Endodermal cell (in vitro differentiated cells): ENCODE measurements at places on chromosomes 11 and 22. TPM values are rescaled to one million over a fixed set of nuclear protein-coding genes. Genes with fewer than 3 reads are reported as not detected.

DNA sequence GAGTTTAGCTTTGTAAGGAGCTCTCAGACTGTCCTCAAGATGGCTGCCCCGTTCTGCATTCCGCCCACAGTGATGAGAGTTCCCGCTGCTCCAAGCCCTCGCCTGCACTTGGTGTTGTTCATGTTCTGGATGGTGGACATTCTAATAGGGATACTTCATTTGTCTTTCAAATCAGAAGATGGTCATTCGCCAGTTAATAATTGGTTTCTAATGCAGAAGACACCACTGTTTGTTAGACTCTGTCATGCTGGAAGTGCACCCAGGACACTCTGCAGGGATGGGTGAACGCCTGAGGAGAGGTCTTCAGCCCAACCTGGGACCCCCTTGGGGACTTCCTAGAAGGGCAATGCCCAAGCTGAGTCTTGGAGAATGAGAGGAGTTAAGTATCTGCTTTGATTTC lies 836.4 kb downstream of the TBC1D22A start:
- H3K27me3 ChIP-seq, result no peaks in the 10 kb centered on the region
- no peak overlapping the region for H3K4me3 ChIP-seq
- H3K36me3 ChIP-seq, result no peaks in the 10 kb centered on the region
- no peak overlapping the region for H3K27ac ChIP-seq
- peak; percentile 11 for DNase-seq

The FAT3 gene
- 11.6 to 14.3 TPM (median 13.9 TPM) in 3 replicates for total RNA-seq

DNA sequence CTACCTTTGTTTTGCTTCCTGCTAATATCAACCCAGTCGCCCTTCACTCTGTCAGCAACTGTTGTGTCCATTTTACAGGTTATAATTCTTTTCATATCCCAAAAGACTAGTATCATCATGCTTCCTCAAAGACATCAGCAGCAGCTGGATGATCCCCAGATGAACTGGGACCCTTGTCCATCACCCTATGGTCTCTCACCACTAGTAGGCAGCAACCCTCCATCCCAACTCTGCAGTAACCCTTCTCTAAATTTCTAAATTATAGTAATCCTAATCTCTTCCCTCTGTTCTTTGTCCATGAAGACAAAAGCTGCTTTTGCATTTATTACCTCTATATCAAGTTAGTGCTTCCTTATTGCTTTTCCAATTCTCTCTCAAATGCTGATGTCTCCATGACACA lies 1025.8 kb downstream of the FAM181B start:
- DNase-seq, result peak; percentile 65
- H3K4me3 ChIP-seq, result no peak overlapping the region
- no peaks in the 10 kb centered on the region for H3K4me1 ChIP-seq
- no peak overlapping the region for H3K27ac ChIP-seq

The PKNOX2 gene
- 4.6 to 6.9 TPM (median 6.7 TPM) in 3 replicates for total RNA-seq

- H3K36me3 ChIP-seq, result no peaks in the 10 kb centered on the region
- H3K4me1 ChIP-seq, result peaks cover 10% of the 10 kb centered on the region
- no peak overlapping the region for H3K27ac ChIP-seq
- peaks cover 65% of the 10 kb centered on the region for H3K27me3 ChIP-seq
- no peak for DNase-seq
- H3K4me3 ChIP-seq, result peak overlapping the region; percentile 69
Observed at GRCh38 chr11:71251151-71251721, 1.1 kb downstream of the SHANK2 start.

GRCh38 chr11:843086-843734 lies 558 bp downstream of the TSPAN4 start:
- H3K4me1 ChIP-seq, result peaks cover 15% of the 10 kb centered on the region
- H3K4me3 ChIP-seq, result peak overlapping the region; percentile 88
- H3K36me3 ChIP-seq, result peaks cover 31% of the 10 kb centered on the region
- no peaks in the 10 kb centered on the region for H3K27me3 ChIP-seq
- peak; percentile 74 for DNase-seq

GRCh38 chr11:70688142-70688541 lies 289.8 kb downstream of the CTTN start:
- no peaks in the 10 kb centered on the region for H3K36me3 ChIP-seq
- no peaks in the 10 kb centered on the region for H3K27me3 ChIP-seq
- no peak overlapping the region for H3K27ac ChIP-seq
- H3K4me1 ChIP-seq, result no peaks in the 10 kb centered on the region
- no peak overlapping the region for H3K4me3 ChIP-seq
- DNase-seq, result no peak

The YAP1 gene
- 213 and 228 TPM in 2 replicates for total RNA-seq

GRCh38 chr11:128904303-128904655 lies 13.1 kb downstream of the KCNJ5 start:
- H3K4me3 ChIP-seq, result no peak overlapping the region
- no peak overlapping the region for H3K27ac ChIP-seq
- no peaks in the 10 kb centered on the region for H3K36me3 ChIP-seq
- H3K27me3 ChIP-seq, result peaks cover 90% of the 10 kb centered on the region

- peak overlapping the region; percentile 25 for H3K27ac ChIP-seq
- DNase-seq, result peak; percentile 93
- H3K4me1 ChIP-seq, result peaks cover 31% of the 10 kb centered on the region
- H3K36me3 ChIP-seq, result peaks cover 12% of the 10 kb centered on the region
Observed at GRCh38 chr11:12724301-12725054, 50.3 kb downstream of the TEAD1 start.

The SYT7 gene
- total RNA-seq, result 3.4 and 3.7 TPM in 2 replicates

- no peaks in the 10 kb centered on the region for H3K4me1 ChIP-seq
- H3K27me3 ChIP-seq, result peaks cover 8% of the 10 kb centered on the region
- no peaks in the 10 kb centered on the region for H3K36me3 ChIP-seq
- H3K4me3 ChIP-seq, result no peak overlapping the region
Observed at GRCh38 chr11:134554861-134555260, 142.8 kb upstream of the B3GAT1 start.

- H3K27ac ChIP-seq, result no peak overlapping the region
- no peaks in the 10 kb centered on the region for H3K36me3 ChIP-seq
- DNase-seq, result no peak
- peaks cover 42% of the 10 kb centered on the region for H3K27me3 ChIP-seq
- no peak overlapping the region for H3K4me3 ChIP-seq
Observed at GRCh38 chr11:117983163-117983475, 3.1 kb upstream of the IL10RA start.

GRCh38 chr22:35212009-35212408 lies 45.3 kb upstream of the HMGXB4 start:
- H3K27me3 ChIP-seq, result no peaks in the 10 kb centered on the region
- no peak overlapping the region for H3K4me3 ChIP-seq
- no peak overlapping the region for H3K27ac ChIP-seq

The KRTAP5-11 gene
- total RNA-seq, result 2.4 to 5.7 TPM (median 5.4 TPM) in 3 replicates

DNA sequence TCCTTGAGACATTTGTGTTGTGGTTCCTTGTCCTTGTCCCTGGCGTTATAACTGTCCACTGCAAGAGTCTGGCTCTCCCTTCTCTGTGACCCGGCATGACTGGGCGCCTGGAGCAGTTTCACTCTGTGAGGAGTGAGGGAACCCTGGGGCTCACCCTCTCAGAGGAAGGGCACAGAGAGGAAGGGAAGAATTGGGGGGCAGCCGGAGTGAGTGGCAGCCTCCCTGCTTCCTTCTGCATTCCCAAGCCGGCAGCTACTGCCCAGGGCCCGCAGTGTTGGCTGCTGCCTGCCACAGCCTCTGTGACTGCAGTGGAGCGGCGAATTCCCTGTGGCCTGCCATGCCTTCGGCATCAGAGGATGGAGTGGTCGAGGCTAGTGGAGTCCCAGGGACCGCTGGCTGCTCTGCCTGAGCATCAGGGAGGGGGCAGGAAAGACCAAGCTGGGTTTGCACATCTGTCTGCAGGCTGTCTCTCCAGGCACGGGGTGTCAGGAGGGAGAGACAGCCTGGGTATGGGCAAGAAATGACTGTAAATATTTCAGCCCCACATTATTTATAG lies 23.0 kb downstream of the MYBPC3 start:
- H3K27ac ChIP-seq, result no peak overlapping the region
- H3K4me1 ChIP-seq, result no peaks in the 10 kb centered on the region
- H3K4me3 ChIP-seq, result no peak overlapping the region
- DNase-seq, result no peak
- no peaks in the 10 kb centered on the region for H3K27me3 ChIP-seq
